ENCODE measurements at places on chromosomes 5 and 9. TPM values are rescaled to one million over a fixed set of nuclear protein-coding genes. Genes with fewer than 3 reads are reported as not detected.

PCDHB2 gene
- total RNA-seq, result 12.7 TPM

C5orf58 gene
- not detected for total RNA-seq

POU5F2 gene
- 3.7 TPM for total RNA-seq

DMRTA1 gene
- total RNA-seq, result 0.92 TPM

DIPK1B gene
- total RNA-seq, result 37.4 TPM

LTC4S gene
- total RNA-seq, result 2.1 TPM

RAB3C gene
- 230 TPM for total RNA-seq

RNF180 gene
- total RNA-seq, result 110 TPM

COL15A1 gene
- 6.7 TPM for total RNA-seq

PDE6A gene
- total RNA-seq, result not detected

BTNL3 gene
- total RNA-seq, result not detected

MAMDC2 gene
- total RNA-seq, result 2.5 TPM

SHOC1 gene
- not detected for total RNA-seq

SLC1A1 gene
- total RNA-seq, result 49.6 TPM

CDX1 gene
- total RNA-seq, result not detected

MOCS2 gene
- total RNA-seq, result 55.4 TPM

LHX3 gene
- not detected for total RNA-seq

TNC gene
- 112 TPM for total RNA-seq

OR1J2 gene
- not detected for total RNA-seq

CDH12 gene
- 32.1 TPM for total RNA-seq

GNAQ gene
- 178 TPM for total RNA-seq

TMED7 gene
- 125 TPM for total RNA-seq

ACSL6 gene
- total RNA-seq, result 59.5 TPM

PAEP gene
- total RNA-seq, result not detected

MEGF10 gene
- total RNA-seq, result 29.1 TPM

TRIP13 gene
- 8.8 TPM for total RNA-seq

FAM221B gene
- 0.23 TPM for total RNA-seq

IFNA4 gene
- not detected for total RNA-seq

IL4 gene
- not detected for total RNA-seq

SREK1IP1 gene
- total RNA-seq, result 29.3 TPM

SLC36A3 gene
- total RNA-seq, result not detected

FOXD4L6 gene
- 0.46 TPM for total RNA-seq

MATR3 gene
- total RNA-seq, result 609 TPM

CCDC183 gene
- 2.5 TPM for total RNA-seq

C9orf50 gene
- total RNA-seq, result 0.23 TPM

C5orf63 gene
- total RNA-seq, result 9.5 TPM

FST gene
- total RNA-seq, result 4.4 TPM

FGFR4 gene
- 1.6 TPM for total RNA-seq

CDKN2A gene
- 0.46 TPM for total RNA-seq

LCN9 gene
- not detected for total RNA-seq

ZFAND5 gene
- total RNA-seq, result 189 TPM

ACER2 gene
- total RNA-seq, result 7.4 TPM

OTP gene
- 3.2 TPM for total RNA-seq

CCNO gene
- total RNA-seq, result 0.69 TPM

BTNL9 gene
- 4.2 TPM for total RNA-seq

GPR150 gene
- total RNA-seq, result 0.23 TPM

KIF24 gene
- total RNA-seq, result 3.2 TPM

CCL28 gene
- 0.46 TPM for total RNA-seq

QRFP gene
- not detected for total RNA-seq

SPINK6 gene
- total RNA-seq, result not detected

CNTNAP3B gene
- 39.7 TPM for total RNA-seq

PPIP5K2 gene
- 142 TPM for total RNA-seq

LCN15 gene
- not detected for total RNA-seq

All from diencephalon (tissue), 1 donor.